Left cardiac atrium (tissue), 4 donors: ENCODE measurements at places on chromosomes 12 and 14. TPM values are rescaled to one million over a fixed set of nuclear protein-coding genes. Genes with fewer than 3 reads are reported as not detected.

DNA sequence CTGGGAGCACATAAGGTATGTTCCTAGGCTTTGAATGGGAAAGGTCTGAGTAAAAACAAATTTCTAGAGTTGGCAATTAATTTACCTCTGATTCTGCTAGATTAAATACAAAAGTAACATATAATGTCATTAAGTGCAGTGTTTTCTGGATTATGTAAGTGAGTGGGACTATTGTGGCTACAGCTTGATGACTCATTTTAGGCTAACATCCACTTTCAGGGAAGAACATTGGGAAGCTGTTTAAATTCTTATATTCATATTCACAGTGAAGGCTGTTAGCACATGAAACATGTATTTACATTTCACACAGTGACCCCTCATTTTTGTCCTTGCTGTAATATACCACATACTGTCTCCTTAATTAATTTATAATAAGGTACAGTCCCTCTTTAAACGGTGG is 13.2 kb upstream of the BMAL2 start:
- DNase-seq: no peak

DNA sequence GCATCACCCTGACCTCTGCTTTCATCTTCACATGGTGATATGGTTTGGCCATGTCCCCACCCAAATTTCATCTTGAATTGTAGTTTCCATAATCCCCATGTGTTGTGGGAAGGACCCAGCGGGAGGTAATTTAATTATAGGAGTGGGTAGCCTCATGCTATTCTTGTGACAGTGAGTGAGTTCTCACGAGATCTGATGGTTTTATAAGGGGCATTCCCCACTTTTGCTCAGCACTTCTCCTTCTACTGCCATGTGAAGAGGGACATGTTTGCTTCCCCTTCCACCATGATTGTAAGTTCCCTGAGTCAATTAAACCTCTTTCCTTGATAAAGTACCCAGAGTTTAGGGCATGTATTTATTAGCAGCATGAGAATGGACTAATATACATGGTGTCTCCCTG is 38.2 kb downstream of the TMBIM6 start:
- no peak for DNase-seq

GRCh38 chr12:76197283-76197682 is 112.8 kb upstream of the NAP1L1 start:
- DNase-seq: no peak

GRCh38 chr14:56532546-56532945 is 47.1 kb upstream of the TMEM260 start:
- DNase-seq: no peak

DNA sequence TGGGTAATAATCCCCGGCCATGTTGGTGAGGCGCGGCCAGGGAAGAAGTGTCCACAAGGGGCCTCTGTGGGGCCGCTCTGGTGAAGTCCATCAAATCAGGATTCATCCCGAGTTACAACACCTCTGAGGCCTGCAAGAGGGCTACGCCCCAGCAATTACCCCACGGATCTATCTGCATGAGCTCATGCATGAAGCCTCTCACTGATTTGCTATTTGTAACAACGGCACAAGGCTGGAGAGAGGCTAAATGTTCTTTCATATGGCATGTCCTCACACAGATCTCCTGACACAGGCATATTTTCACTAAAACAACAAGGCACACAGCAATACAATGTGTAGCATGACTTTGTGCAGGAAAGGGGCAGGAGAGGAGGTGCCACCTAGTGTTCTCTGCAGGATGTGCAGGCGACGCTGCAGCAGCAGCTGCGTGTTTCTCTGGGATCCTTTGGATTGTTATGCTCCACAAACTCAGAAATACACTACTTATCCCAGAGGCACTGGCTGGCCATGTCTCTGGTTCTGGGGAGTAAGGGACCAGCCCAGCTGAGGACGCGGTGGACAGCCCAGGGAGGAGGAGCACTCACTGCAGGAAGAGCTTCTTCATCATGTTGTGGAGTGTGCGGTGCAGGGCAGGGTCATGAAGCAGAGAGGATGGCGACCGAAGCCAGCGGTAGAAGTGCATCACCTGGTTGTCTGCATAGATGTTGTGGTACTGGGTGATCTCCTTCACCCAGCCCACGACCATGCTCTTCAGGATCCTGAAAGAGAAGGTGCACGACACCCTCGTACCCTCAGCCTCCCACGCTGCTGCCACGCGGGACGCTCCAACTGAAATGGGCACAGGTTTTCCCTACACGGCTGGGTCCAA is 20.2 kb downstream of the P2RX2 start:
- no peak for DNase-seq

DNA sequence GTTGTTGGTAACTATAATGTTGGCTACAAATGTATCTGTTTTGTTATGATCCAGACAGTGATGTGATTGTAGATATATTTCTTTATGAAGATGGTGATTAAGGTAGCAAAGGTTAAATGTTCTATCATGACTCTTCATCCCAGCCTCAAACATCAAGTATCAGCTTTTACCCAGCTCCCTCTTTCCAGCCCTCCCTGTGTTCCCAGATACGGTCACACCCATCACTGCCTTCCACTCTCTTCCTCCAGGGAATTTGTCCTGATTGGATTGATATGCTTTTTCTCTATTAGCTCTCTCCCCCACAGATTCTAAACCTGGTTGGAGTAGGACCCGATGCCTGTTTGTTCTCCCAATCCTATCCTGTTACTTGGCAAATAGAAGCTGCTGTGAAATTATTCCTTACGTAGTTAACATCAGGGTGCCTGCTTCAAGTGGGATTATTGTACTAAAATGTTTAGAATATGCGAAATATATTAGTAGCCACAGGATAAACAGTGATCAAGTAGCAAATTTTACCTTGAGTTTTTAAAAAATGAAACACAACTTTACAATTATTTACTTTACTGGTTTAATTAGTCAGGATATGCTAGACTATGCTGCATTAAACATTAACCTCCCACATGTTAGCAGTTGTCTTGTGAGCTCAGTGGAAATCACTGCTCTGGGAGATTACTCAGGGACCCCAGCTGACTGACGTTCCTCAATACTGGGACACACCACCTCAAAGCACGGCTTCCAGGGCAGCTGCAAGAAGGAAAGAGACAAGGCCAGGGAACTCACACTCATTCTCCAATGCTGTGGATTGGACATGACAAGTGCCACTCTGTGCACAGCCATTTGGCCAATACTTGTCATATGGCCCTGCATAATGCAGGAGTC is 165.3 kb downstream of the ALX1 start:
- DNase-seq: no peak

DNA sequence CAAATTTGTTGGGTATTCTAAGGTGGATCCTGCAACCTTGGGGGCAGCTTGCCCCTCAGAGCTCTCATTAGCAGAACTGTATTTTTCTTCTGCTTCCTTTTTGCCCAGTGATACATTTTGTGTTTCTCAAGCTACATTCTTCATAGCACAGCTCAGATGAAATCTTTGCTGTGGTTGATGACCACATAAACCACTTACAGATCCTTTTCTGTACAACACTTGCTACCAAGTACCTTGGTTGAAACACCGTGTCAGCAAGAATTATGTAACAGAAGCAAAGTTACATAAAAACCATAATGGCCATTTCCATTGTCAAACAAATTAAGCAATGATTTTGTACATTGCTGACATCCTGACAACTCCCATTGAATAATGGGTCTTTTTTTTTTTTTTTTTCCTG is 9.7 kb upstream of the PLBD1 start:
- no peak for DNase-seq

- no peak for DNase-seq
Measured at GRCh38 chr14:55641290-55641689, 61.3 kb downstream of the KTN1 start.

DNA sequence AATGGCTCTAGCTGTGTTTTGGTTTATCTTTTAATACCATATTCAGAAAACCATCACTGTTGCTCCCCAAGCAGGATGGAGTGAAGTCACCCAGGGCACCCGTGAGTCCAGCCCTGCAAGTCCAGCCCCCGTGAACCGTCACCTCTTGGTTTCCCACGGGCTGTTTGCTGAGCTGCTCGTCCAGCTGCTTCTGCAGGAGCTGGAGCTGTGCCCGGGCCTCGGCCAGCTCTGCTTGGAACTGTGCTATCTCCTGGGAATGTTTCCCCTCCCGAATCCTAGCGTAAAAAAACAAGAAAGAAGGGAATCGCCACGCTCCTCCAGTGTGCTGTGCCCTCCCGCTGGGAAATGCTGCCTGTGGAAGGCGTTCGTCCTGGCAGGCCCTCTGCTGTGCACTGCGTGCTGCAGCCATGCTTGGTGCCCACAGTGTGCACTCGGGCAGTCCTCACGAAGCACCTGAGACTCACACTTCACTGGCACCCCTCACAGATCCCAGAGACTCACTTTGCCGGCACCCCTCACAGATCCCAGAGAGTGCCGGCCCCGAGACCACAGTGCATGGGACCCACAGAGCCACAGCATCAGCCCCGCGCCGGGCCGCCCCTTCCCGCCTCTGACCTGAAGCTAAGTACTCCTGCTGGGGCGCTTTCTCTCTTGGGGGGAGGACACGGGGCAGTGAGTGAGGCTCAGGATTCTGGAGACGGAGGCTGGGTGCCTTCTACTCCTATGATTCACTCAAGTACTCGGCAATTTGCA is 15.4 kb upstream of the ANKLE2 start:
- DNase-seq: peak; percentile 80

DNA sequence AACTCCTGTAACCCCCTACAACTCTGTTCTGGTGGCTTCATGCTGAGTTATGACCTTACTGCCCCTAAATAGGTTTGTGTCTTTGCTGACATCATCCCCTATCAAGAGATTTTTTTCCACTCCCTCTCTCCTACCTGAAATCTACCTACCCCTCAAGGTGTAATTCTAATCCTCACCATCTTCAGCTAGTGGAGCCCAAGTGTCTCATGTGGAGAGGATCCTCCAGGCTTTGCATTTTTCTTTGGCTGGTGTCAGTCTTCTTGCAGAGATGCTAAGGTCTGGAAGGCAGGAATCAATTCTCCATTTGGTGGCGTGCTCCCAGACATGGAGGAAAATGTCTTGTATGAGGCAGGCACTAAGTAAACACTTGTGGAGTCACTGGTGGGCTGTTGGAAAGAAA is 74.8 kb upstream of the PRMT8 start:
- DNase-seq: no peak

- no peak for DNase-seq
Measured at GRCh38 chr12:8639936-8640335, 22.7 kb downstream of the MFAP5 start.

GRCh38 chr12:57850854-57851430 is 4.4 kb upstream of the CTDSP2 start:
- no peak for DNase-seq

DNA sequence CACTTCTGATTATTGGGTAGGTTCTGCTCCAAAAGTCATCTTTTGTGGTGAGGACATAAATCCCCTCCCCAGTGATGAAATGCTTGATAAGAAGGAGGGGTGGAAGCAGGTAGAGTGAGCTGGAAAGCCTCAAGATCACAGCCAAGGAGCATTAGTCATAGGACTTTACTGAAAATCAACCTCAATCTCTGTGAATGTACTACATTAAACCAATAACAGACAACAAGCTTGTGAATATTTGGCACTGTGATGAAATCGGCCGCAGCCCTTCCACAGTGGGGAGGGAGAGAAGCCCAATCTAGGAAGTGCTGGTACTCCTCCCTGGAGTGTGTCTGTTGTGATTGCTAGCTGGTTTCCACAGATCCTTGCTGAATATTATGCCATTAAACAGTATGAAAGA is 41.2 kb upstream of the PTCSC3 start:
- no peak for DNase-seq

- no peak for DNase-seq
Measured at GRCh38 chr12:26268841-26269561, 73.6 kb downstream of the SSPN start.

DNA sequence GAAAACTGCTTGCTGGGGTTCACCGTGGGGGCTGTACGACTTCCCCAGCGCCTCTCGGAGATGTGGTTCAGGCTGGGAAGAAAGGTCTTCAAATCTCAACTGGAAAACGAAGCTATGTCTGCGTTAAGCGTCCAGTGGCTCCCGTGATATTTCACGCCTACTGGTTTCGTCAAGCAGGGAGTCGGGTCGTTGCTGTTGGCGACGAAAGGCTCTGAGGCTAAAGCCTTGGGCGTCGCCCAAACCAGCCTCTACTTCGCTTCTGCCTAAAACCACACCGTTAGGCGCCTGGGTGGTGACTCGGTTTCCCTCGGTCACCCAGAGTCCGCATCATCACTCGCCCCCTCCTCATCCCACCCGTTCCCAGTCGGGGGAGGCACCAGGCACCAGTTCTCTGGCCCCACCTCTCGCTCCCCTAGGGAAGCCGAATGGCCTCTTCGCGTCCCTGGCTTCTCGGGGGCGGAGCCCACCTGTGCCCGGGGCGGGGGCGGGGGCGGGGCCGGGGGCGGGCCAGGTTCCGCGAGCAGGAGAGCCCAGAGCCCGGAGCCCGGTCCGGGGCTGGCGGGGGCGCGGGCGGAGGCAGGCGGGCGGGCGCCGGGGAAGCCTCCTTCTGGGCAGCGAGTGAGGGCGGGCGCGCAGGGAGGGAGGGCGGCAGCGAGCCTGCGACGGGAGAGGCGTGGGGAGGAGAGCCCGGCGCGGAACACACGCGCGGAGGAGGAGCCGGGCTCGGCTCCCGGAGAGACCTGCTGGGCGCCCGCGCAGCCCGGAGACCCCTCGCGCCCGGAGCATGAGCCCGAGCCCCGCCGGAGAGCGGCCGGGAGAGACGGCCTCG is at the start of gene B4GALNT3:
B4GALNT3 (plus strand) TSS at position 510 of the 829 bp plus-strand sequence. CDS start 438 bp downstream, outside the sequence.
- DNase-seq: peak; percentile 52

- DNase-seq: no peak
Measured at GRCh38 chr14:74946659-74947281, 8.6 kb downstream of the PGF start.

DNA sequence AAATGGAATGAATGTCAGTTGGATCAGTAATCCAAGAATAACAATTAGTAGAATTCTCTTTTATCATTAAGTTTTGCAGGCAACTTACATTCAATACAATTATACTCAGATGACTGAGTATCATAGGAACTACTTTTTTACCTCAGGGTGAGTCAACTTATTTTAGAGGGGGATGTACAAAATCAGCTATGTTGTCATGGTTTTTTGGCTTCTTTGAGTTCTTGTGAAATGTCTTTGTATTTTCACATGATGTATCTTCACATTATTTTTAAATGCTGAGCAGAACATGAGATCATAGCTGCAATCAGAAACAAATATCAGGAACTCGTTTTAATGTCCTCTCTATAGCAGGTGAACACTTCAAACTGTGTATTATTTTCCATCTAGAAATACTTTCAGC is 65.3 kb upstream of the PTPRR start:
- no peak for DNase-seq

- DNase-seq: no peak
Measured at GRCh38 chr14:96747006-96747405, 50.2 kb upstream of the VRK1 start.

GRCh38 chr14:85191986-85192385 is 338.0 kb upstream of the FLRT2 start:
- no peak for DNase-seq

DNA sequence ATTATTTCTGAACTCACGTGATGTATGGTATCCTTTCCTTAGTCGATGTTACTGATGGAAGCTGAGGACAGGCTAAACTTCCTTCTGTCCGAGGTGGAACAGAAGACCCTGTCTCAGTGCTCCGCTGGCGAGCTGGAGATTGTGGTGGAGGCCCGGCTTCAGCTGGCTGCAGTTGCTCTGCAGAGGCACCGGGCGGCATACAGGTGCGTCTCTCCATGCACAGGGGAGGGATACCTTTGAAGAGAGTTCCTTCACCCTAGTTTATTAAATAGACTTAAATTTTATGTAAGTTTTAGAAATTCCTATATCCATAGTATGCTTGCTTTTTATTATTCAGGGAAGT is 186.7 kb upstream of the NEDD1 start:
- peak; percentile 22 for DNase-seq

CELA1 gene
- total RNA-seq: not detected

KRT74 gene
- total RNA-seq: not detected

AVPR1A gene
- 2.5 TPM for total RNA-seq

GDF3 gene
- 0.26 TPM for total RNA-seq
